Stromal cell of bone marrow (primary cell): ENCODE measurements at places on chromosomes 3 and 15.
A peak's percentile ranks its signal among the peaks of the same experiment; 100 is the strongest.

- DNase-seq, result no peak
These were observed 21.5 kb upstream of the SNRPA1 start for GRCh38 chr15:101316529-101316928.

DNA sequence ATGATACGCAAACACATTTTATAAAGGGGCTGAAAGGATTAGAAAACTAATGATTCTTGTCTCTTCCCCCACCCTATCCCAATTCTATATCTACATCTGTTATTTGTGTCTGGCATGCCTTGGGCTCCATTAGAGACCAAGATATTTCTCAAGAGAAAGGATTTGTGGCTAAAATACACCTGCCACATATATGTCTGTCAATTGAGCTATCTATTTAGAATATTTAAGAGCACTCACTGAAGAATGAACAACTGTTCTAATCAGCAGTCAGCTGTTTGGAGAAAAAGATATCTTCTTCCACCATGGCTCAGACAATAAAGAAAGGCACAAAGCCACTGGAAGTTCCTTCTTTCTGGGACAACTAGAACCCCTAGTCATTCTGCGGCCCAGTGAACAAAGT lies 61.7 kb upstream of the LRRN1 start:
- DNase-seq, result no peak

GRCh38 chr15:45376967-45377608 lies 1.3 kb downstream of the GATM start:
- DNase-seq, result no peak

DNA sequence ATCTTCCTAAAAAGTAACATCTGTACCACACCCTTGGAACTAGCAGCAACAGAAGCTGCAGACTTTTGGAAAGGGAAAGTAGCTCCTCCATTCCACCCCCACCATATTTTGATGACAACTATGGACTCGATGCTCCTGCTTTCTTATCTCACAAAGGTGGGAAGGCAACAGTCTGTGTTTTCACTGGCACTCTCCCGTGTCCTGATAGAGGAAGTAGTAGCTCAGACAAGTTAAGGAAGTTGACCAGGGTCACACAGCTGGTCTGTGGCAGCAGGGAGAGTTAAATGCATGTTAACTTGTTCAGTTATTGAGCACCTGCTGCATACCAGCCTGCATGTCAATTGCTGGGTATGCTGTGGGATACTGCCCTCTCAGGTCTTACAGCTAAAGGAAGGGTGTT lies 33.1 kb downstream of the BHLHE40 start:
- no peak for DNase-seq

DNA sequence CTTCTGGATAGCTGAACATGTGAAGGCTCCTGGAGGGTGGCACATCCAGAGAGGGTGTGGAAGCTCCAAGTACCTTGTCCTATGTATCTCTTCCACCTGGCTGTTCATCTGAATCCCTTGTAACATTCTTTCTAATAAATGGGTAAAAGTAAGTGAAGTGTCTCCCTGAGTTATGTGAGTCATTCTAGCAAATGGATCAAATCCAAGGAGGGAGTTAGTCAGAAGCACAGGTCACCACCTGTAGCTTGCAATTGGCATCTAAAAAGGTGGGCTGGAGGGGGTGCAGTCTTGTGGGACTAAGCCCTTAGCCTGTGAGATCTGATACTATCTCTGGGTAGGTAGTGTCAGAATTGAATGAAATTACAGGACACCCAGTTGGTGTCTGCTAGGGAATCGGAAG lies 71.0 kb downstream of the WWTR1 start:
- no peak for DNase-seq

DNA sequence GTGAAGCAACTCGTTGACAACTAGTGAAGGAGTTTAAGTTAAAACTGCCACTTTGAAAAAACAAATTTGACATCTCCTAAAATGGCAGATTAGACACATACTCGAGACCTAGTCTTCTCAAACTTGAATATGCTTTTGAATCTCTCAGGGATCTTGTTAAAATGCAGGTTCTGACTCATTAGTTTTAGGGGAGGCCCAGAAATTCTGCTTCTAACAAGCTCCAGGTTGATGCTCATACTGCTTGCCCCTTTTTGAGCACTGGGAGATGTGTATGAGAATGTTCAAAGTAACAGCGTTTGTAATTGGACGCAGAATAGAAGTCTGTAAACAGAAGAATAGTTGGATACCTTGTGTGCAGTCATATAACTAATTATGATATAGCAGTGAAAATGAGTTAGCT lies 1.6 kb downstream of the C3orf38 start:
- peak; percentile 3 for DNase-seq

GRCh38 chr3:197225579-197225978 lies 72.8 kb downstream of the DLG1 start:
- no peak for DNase-seq

GRCh38 chr3:160174621-160175020 lies 50.6 kb upstream of the C3orf80 start:
- DNase-seq, result peak; percentile 6

- DNase-seq, result no peak
These were observed 176.0 kb downstream of the SATB1 start for GRCh38 chr3:18249126-18249525.

GRCh38 chr3:53175613-53176540 lies 14.9 kb downstream of the PRKCD start:
- no peak for DNase-seq

- peak; percentile 63 for DNase-seq
These were observed 1.9 kb upstream of the ADPGK start for GRCh38 chr15:72785432-72785831.

GRCh38 chr3:128307781-128308469 lies 154.6 kb downstream of the EEFSEC start:
- DNase-seq, result no peak

- DNase-seq, result no peak
These were observed 132.5 kb downstream of the CMSS1 start for GRCh38 chr3:99949956-99950670.

- peak; percentile 38 for DNase-seq
These were observed 1.7 kb downstream of the RAB11A start for GRCh38 chr15:65870889-65871533.

- no peak for DNase-seq
These were observed 236.4 kb upstream of the MRPL3 start for GRCh38 chr3:131739211-131739610.

- DNase-seq, result no peak
These were observed 39.2 kb upstream of the CSPG4 start for GRCh38 chr15:75751891-75752290.
